ENCODE measurements at places on chromosomes 12 and 14.

DNA sequence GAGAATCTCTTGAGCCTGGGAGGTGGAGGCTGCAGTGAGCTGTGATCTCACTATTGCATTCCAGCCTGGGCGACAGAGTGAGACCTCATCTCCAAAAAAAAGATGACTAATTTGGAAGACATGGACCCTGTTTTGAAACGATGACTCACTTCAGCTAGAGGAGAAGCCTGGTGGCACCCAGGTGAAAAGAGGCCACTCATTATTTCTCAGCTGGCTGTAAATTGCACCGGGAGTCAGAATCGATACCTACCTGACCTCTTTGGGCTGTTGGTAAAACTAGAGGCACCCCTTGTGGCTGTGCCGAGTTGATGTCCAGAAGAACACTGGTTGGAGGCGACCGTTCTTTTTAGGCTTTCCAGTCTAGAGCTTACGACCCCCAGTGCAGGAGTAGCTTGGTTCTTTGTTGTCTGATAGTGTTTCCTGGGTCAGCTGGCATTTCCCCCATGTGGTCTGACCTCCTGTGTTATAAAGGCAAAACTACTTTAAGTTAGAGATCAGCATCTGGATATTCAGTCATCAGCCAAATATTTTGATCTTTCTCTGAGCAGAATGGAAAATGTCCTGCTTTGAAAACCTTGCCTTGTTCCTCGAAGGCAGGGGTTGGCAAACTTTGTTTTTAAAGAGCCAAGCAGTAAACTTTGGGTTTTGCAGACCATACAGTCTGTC lies 93.2 kb downstream of the CHST11 start:
- DNase-seq = peak; percentile 39

GRCh38 chr12:22722081-22722480 lies 97.1 kb downstream of the ETNK1 start:
- DNase-seq = no peak

DNA sequence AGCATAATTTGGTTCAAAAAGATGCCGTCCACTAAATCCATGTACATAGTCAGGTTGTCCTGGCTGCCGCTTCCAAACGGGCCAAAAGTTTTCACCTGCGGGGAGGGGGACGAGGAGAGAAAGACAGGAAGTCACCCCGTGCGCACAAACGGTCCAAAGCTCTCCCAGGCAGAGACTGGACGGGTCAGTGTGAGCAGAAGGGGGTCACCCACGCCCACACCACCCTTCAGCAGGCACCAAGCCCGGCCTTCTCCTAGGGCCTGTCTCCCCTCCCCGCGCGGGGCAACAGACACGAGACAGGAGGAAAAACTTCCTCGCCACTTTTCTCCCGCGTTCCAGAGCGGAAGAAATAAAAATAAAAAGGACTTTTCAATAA lies 888 bp downstream of the CCDC88C start:
- peak; percentile 20 for DNase-seq

GRCh38 chr14:64928239-64929013 lies 14.1 kb downstream of the GPX2 start:
- DNase-seq = no peak

DNA sequence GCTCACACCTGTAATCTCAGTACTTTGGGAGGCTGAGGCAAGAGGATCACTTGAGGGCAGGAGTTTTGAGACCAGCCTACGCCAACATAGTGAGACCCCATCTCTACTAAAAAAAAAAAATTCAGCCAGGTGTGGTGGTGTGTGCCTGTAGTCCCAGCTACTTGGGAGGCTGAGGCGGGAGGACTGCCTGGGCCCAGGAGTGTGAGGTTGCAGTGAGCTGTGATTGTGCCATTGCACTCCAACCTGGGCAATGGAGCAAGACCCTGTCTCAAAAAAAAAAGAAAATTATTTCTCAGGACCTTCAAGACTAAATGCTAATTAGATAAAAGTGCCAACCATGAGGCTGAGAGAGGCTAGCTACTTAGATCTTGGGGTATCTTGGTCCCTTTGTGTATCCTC lies 23.5 kb downstream of the OTUB2 start:
- no peak for DNase-seq

DNA sequence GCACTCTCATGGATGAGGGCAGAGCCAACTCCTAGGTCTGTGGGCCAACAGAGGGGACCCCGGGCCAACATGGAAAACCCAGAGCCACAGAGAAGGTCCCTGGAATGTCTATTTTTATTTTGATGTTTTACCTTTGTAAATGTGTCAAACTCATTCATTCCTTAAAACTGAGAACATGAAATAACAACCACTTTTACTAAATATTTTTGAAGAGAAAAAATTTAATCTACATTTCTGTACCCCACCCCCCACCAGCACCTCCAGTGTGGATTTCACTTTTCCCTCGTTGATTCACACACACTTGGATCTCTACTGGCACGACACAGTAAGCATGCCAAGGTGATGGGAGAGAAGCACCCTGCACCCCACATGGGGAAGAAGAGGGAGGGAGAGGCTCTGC lies 6.7 kb downstream of the KRT77 start:
- DNase-seq = no peak

GRCh38 chr12:109445191-109445609 lies 31.9 kb downstream of the KCTD10 start:
- no peak for DNase-seq

DNA sequence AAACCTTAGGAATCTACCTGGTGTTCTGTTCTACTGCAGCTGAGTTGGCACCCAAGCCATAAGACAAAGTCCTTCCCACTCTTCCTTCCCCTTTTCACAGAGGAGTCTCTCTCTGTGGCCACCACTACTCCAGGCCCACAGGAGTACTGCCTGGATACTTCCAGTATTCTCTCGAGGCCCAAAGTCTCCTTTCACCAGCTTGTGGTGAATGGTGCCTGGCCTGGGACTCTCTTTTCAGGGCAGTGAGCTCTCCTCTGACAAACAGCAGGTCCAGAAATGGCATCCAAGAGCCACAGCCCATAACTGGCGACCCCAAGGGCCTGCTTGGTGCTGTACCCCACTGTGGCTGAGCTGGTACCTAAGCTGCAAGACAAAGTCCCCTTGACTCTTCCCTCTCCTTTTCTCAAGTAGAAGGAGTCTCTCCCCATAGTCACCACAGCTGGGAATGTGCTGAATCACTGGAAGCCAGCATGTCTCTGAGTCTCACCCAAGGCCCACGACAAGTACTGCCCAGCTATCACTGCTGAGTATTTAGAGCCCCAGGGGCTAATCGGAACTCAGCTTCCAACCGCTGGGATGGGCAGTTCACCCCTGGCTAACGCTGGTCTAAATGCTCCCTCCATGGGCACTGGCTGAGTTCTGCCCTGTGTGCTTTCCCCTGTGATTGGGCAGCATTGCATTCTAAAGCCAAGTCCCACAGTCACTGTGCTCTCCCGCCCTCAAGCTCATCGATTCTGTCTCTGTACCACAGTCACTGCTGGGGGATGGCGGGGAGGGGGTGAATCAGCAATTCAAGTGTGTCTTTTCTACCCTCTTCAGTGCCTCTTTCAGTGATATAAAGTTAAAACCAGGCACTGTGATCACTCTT lies 6.1 kb downstream of the A2ML1 start:
- no peak for DNase-seq

DNA sequence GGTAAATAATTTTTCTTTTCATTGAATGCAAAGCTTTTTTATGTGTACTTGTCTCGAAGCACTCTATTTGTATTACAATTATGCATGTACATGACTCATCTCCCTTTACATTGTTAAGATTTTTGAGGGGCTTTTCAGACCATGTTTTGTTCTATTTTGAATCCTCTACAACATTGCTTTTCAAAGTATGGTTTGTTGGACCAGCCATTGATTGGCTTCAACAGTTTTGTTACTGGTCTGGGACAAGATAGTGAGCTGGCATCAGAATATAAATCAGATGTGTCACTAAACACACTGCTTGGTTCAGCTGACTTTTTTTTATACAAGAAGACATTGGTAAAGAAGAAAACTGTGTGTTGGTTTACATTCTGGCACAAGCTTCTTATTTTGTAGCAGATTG lies 122.3 kb downstream of the MON2 start:
- DNase-seq = no peak

DNA sequence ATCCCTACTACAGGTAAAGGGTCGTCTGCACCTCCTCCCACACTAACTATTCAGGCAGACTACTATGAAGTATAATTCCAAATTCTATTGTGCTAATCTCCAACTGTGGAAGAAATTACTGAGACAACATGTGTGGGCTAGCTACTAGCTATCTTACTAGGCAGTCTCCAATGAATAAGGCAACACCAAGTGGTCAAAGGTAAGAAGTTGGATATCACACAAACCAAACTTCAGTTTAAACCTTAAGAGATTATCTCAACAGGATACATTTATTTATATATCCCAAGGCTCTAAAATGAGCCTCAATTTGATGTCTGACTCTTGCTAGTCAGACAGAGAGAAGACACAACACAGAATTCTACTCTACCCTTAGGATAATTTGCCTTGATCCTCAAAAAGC lies 14.1 kb downstream of the MED13L start:
- no peak for DNase-seq

DNA sequence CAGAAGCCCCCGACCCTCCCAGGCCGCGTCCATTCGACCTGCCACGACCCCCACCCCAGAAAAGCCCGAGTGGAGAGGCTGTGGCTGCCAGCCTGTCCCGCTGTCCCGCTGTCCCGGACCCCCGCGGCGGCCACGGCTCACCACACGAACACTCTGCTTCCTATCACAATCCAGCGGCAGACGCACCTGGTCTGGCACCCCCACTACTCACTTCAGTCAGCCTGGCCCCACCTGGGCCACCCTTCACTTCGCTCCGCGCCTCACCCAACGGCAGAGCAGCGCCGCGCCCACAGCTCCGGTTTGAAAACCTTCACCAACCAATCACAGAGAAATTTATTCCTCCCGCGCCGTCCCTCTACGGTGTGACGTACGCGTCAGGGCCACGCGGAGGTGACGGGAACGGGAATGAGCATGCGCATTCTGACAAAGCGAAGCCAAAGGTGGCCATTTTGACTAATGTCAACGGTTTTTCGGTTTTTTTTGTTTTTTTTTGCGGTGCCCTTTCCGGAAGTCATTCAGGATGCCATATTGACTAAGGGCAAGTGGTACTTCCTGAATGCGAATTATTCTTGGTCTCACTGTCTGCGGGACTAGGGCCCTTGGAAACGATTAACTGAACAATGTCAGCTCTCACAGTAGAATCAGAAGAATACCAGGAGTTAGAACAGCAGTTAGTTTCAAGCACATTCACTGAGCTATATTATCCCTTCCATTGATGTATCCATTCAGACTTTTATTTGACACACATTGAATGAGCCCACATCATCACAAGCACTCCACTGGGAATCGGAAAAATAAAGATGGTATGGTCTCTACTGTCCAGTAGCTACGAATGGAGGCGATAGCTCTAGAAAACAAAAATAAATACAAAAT lies at the start of gene RACGAP1:
Gene RACGAP1, minus strand, starts transcription at position 308 of the 873 bp plus-strand sequence. CDS start 8,779 bp downstream, outside the sequence.
- DNase-seq = peak; percentile 99
